ENCODE measurements at places on chromosomes 6 and 20. TPM values are rescaled to one million over a fixed set of nuclear protein-coding genes. Genes with fewer than 3 reads are reported as not detected.

FAXC gene
- total RNA-seq, result 5.3 TPM

MYLK4 gene
- 5.1 TPM for total RNA-seq

GCNT2 gene
- 6.0 TPM for total RNA-seq

NOTCH4 gene
- total RNA-seq, result 6.7 TPM

GPR6 gene
- total RNA-seq, result not detected

FKBP1C gene
- total RNA-seq, result not detected

CUL7 gene
- 27.0 TPM for total RNA-seq

BPI gene
- total RNA-seq, result not detected

PRSS16 gene
- total RNA-seq, result not detected

ENPP5 gene
- total RNA-seq, result 2.4 TPM

Measured in umbilical cord (tissue), 2 donors.